ENCODE measurements at places on chromosomes 6 and 20.

GRCh38 chr6:52697903-52698302, 27.0 kb downstream of the TMEM14A start:
- DNase-seq, result no peak

- no peak for DNase-seq
Observed at GRCh38 chr6:156650896-156651390, 126.2 kb upstream of the ARID1B start.

DNA sequence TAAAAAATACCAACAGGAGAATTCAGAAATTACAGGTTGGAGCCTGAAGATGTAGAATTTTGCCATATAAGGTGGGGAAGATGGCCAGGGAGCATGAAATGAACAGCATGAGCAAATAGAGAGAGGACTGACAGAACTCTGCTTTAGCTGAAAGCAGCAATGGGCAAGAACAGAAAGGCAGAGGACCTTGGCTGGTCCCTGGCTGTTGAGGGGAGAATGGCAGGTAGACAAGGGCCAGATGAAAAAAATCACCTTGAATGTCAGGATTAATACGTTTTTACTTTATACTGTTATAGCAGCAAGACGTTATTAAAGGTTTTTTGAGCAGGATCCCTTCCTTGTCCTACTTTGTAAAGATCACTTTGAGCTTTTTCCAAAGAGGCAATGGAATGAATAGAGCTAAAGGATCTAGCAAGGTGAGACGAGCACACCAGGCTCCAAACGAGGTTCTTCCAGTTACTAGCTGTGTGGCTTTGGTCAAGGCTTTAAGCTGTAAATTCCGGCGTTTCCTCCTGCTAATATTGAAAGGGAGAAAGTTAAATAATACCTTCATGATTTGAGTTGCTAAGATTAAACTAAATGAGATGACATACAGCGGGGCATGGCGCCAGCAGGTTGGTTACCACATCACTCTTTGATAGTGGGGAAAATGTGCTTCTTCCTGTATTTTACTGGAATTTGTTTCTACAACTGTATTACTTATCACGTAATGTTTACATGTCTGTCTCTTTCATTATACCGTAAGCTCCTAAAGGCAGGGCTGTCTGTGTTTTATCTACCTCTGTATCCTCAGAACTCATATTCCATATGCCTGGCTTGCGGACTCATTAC, 776 bp downstream of the PPIL1 start:
- peak; percentile 42 for DNase-seq

GRCh38 chr6:7650878-7651277, 60.9 kb downstream of the SNRNP48 start:
- no peak for DNase-seq

GRCh38 chr6:37454420-37455140, 21.6 kb downstream of the CMTR1 start:
- no peak for DNase-seq

DNA sequence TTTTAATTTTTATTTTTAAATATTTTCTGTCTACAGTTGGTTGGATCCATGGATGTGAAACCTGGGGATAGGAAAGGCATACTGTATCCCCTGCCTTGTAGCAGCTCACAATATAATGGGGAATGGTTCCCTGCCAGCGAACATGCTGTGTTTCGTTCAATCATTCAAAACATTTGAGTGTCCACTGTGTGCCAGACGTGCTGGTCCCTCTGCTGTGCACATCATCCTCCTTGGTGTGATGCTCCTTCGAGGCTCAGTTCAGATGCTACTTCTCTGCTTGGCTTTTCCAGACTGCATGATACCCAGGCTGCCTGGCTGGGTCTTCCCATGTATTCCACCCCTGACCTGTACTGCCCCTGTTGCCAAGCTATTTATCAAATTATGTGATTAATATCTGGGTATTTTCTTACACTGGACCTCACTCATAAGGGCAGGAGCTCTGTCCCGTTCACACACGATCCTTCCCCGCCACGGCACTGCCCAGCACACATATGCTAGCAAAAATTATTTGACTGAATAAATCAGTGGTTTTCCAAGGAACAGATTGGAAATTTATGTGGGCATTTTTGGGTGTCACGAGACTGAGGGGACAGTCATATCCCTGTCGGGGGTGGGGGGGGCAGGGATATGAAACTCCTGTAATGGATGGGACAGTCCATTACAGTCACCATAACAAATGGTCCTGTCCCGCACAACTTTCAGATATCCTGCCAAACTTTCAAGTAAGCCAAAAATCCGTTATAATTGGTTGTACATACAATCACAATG, 4.9 kb downstream of the SDCBP2 start:
- no peak for DNase-seq

DNA sequence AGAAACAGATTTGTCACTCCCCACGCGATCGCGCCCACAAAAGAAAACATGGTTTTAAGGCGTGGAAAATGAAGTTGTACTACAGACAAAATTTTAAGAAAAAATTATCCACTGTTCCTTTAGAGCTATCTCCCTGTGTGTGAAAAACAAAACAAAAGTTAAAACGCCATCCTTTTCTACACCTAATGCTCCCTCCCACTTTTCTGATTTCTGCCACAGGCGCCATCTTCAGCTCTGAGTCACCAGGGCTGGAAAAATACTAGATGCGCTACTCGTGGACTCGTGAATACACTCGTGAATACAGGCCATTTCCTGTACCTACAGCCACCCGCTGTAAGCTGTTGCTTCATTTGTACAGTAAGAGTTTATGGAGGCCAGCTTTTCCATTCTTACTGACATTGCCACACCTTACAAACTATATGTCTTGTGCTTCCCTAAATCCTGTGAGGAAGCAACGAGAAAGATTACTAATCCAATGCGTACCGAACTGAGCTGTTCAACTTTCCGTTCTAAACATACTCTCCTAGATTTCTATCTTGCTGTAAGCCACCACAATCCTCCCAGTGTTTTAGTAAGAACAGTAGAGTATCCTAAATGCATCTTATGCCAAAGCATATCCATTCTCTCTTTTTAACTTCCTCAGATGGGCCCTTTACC, 773 bp upstream of the AHI1 start:
- DNase-seq, result peak; percentile 82

DNA sequence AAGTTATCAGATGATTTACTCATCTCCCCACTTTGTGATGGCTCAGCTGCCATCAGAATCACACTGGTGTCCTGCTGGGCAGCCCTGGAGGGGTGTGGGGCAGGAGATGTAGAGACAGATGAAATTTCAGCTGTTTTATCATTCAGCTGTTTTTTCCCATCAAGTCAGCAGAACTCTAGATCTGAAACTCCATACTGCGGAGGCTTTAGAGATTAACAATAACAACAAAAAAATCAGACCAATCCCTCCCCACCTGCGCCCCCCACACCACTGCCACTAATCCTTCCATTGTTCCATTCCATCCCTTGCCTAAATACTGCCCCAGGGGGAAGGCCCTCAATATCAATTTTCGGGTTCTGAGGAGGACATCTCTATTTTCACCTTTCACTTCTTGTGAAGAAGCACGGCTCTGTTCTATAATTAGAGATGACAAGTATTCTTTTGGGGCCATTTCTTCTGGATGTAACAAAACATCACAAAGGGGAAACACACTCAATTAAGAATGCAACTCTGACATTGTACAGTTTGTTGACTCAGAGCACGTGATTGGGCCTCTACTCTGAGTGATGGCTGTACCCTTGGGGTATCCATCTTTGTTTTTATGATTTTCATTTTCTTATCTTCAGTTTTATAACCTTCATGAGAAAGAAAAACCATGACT, 396.3 kb downstream of the ZFAND3 start:
- no peak for DNase-seq

DNA sequence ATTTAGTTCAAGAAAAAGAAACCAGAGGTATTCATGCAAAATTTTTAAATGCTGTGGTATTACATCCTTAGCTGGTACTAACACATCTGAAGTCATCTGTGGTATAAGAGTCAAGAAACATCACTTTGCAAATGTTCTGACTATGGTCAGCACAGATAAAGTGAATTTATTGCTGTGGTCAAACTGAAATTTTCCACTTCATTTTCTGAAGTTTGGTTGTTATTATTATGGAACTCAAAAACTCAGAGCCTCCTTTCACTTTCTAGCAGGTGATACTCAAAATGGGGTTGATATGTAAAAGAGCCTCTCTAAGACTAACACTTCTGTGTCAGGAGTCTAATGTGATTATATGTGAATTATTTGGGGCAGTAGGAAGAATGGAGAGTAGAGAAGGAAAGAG, 257.8 kb downstream of the RNGTT start:
- no peak for DNase-seq

DNA sequence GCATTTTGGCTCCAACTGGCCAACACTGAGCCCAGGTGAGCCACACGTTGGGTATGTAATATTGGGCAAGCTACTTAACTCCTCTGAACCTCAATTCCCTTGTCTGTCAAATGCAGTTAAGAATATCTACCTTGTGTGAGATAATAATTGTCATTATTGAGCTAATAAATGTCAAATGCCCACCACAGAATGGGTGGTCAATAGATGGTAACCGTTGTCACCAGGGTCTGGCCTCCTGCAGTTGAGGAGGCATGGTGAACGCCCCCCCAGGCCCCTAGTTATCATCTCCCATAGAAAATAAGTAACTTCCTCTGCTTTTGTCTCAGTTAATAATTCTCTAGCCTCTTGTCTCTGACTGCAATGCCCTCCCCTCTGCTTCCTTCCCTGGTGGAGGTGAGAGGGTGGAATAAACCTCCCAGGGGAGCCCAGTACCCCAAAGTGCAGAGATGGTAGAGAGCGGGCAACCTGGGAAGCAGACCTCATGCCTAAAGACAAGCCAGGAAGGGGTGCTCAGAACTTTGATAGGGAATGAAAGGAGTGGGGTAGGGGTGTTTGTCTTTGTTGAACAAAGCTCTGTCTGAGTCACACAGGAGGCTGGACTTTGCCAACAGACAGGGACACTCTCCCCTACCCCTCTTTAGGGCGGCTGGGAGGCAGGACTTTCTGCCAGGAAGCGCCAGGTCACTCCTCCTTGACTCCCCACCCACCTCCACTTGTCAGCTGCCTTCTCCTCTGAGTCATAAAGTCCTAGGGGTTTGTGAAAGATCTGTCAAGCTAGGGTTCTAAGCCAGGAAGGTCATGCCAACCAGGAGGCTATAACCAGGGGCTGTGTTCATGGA, 1.3 kb upstream of the UNC5CL start:
- no peak for DNase-seq

DNA sequence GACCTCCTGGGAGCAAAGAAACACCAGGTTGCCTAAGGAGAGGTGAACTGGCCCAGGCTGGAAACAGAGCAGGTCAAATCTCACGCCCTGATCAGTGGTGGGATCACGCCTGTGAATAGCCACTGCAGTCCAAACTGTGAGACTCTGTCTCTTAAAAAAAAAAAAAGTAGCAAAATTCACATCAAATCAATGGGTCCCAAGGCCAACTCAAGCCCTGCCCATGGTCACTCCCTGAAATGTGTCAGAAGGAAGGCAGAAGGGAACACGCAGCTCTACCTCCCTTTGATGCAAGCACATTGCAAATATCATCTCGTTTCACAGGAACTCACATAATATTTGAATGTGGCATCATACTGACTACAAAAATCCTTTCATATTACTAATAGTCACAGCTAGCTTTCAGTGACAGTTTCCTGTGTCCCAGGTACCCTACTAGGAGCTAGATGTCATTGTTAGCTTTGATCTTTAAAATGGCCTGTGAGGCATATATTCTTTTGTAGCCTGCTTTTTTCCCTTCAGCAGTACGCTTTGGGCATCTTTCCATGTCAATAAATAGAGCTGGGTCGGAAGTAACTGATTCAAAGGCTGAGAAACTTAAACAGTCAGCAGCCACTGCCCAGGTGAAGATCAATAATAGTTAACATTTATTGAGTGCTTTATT, 14.4 kb upstream of the TTPAL start:
- no peak for DNase-seq

DNA sequence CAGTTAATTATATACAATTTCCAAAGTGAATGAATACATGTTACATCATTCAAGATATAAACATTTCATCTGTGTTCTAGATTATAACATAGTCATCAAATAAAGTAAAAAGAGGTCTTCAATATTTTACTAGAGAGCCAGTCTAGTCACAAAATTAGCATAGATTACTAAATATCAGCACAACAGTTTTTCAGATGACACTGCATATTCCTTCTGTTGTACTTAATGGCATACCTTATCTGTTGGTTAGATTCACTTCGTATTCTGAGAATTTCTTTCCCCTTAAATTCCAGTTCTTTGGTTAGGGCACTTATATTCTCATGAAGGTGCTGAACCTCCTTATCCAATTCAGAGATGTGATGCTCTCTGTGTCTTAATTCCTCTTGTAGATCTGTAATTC, 39.8 kb upstream of the MCM9 start:
- DNase-seq, result no peak

DNA sequence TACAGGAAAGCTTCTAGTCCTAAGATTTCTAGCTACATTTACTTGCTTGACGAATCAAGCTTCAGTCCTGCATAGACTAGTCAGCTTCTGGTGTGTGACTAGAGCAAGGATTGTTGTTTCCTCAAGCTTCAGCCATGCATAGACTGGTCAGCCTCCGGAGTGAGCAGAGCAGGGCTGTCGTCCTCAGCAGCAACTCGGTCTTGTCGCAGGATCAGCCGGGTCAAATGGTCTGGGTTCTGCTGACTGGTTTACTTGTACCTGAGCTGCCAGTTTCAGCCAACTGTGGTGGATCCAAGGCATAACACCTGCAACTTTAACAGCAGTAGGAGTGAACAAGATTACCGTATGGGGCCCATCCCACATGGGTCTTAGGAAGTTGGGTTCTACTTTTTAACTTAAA, 10.8 kb upstream of the GMPR start:
- DNase-seq, result no peak

DNA sequence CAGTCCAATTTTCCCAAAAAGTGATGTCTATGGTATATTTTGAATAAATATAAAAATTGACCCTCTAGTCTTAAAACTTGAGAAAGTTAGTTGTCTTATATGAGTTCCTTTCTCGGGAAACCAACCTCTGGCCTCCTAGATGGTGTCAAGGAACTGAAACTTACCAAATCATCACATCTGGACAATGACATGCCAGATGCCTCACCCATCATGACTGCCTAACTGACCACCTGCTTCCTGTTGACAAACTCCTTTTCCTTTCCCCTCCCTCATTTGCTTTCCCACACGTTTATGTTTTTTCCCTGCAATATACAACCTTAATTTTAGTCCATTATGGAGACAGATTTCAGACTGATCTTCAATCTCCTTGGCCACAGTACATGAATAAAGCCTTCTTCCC, 731.0 kb downstream of the EPHA7 start:
- no peak for DNase-seq

GRCh38 chr6:117795234-117795633, 111.8 kb upstream of the SLC35F1 start:
- DNase-seq, result no peak
